ENCODE measurements at places on chromosomes 13 and 19.

GRCh38 chr19:30487178-30487577 lies 115.0 kb downstream of the ZNF536 start:
- DNase-seq, result no peak

GRCh38 chr19:4830332-4830731 lies 1.2 kb downstream of the TICAM1 start:
- no peak for DNase-seq

GRCh38 chr13:51887468-51887867 lies 25.7 kb downstream of the CCDC70 start:
- DNase-seq, result no peak

GRCh38 chr19:7916955-7917266 lies 2.3 kb downstream of the TGFBR3L start:
- no peak for DNase-seq

GRCh38 chr19:17202249-17202648 lies 12.9 kb upstream of the USE1 start:
- peak; percentile 24 for DNase-seq

DNA sequence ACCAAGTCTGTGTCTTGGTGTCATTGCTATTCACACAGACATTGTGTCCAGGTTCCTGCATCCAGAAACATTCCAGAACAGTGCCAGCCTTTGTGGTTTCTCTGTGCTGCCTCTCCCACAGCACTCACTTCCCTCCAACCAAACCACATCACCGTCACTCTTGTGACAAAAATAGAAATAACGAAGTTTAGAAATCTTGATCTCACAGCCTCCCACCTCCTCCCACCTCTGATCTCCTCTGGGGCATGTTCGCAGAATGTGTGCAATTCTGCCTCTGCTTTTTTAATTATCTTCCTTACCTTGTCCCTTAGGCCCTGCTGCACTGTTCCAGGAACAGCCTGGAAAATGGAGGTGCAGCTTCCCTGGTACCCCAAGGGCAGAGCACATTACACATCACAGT lies 8.7 kb upstream of the SERPINE3 start:
- no peak for DNase-seq

GRCh38 chr13:51065372-51066090 lies 45.5 kb downstream of the C13orf42 start:
- DNase-seq, result no peak

DNA sequence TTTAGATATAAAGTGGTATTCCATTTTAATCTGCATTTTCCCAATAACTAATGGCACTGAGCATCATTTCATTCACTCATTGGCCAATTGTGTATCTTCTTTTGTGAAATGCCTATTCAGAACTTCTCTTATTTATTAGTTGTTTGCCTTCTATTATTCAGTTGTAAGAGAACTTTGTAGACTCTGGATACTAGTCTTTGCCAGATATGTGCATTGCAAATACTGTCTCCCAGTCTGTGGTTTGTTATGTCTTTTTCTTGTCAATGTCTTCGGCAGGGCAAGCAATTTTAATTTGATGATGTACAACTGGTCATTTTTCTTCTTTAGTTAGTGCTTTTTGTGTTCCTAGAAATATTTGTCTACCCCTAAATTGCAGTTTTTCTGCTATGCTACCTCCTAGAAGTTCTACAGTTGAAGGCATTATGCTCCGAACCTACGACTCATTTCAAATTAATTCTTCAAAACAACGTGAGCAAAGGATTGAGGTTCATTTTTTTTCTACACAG lies 115.9 kb downstream of the TSHZ3 start:
- DNase-seq, result no peak

- no peak for DNase-seq
Measured at GRCh38 chr19:801861-802497, 4.7 kb downstream of the PTBP1 start.

DNA sequence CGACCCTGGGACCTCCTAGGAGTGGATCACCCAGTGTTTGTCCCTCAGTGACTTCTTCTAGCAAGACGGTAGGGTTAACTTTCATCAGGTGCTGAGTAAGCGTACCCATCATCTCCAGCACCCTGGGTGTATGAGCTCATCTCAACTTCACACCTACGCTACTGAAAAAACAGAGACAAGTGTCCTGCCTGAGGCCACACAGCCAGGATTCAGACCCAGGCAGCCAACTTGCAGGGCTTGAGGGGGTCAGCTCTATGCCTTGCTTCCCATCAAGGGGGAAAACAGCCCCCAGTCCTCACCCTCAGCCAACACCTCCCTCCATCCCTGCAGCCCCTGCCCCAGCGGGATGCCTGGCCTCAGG lies 4.6 kb downstream of the TLE2 start:
- no peak for DNase-seq

DNA sequence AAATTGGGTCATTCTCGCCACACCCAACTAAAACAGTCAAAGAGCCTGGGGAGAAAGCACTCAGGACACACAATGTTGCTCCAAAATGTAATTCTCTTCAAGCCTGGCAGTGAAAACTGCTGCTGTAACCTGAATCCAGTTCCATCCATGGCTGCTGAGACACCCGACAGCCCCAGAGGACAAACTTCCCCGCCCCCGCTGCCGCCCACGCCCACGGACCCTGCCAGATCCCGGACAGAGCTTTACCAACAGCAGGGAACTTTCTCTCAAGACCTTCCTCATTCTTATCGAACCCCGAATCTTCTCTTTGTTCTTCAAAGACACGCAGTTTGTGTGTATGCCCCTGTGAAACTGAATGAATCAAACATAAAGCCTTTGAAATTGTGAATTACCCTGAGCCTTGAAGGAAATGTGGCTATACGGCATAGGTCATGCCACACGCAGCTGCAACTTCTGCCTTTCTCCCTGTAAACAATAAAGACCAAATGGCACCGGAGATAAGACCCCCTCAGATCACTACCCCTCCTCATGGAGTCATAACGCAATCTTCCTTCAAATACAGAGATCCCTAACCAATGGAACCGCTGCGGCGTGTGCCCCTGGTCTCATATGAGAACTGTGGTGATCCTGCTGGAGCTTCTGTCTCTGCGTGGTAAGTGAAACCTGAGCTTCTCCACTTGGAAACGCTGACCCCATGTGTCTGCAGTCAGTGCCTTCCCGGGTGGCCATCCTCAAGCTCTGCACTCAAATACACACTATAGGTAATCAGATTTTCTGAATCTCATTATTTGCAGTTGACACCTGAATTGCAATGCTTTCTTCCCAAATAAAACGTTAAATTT lies 4.8 kb upstream of the LAMP1 start:
- DNase-seq, result peak; percentile 7

- no peak for DNase-seq
Measured at GRCh38 chr19:50567882-50568727, at the start of gene LRRC4B. Gene LRRC4B (minus strand): TSS chr19:50568435. CDS start chr19:50548838, 19,597 bp downstream.

DNA sequence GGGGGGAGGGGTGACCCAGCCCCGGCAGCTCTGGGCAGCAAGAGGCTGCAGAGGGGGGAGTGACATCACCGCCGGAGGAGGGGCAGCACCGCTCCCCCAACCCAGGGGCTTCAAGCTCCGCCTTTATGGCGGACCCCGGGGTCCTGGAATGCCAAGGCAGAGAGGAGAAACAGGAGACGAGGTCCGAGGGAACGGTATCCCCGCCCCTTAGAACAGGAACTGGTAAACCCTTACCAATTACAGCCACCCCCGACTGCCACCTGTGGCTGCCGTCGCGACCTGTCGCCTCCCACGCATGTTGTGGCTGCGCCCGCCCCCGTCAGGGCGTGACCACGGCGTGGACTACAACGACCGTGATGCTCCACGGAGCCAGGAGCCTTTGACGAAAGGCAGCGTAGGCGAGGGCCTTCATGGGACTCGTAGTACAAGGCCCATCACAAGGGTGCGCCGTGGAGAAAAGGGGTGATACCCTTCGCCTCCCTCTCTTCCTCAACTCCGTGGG lies 4.1 kb upstream of the KCNC3 start:
- peak; percentile 92 for DNase-seq

DNA sequence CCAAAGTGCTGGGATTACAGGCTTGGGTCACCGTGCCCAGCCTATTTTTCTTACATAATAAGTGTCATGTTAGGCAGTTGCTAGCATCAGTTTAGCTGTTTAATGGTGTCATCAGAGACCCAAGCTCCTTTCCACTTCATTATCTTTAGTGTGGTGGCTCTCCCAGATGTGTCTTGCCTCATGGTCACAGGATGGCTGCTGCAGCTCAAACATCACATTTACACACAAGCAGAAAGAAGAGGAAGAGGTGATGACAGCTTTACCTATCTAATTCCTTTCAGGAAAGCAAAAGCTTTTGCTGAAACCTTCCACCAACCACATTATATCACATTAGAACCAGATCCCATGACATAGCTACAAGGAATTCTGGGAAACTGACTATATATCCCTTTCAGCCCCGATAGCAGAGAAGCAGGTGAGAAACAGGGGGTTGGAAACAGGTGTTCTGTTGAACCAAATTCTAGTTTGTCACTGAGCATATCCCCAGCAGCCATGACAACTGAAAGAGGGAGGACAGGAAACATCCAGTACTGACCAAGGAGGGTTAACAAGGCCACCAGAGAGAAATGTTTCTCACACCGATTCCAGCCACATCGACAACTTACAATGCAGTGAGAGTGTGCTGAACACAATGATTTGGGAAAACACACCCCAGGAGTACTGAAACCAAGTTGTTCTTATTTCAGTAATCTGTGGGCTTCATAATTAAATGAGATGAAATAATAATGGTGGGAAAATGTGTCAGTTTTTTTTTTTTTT lies 617.0 kb downstream of the UQCRFS1 start:
- no peak for DNase-seq

DNA sequence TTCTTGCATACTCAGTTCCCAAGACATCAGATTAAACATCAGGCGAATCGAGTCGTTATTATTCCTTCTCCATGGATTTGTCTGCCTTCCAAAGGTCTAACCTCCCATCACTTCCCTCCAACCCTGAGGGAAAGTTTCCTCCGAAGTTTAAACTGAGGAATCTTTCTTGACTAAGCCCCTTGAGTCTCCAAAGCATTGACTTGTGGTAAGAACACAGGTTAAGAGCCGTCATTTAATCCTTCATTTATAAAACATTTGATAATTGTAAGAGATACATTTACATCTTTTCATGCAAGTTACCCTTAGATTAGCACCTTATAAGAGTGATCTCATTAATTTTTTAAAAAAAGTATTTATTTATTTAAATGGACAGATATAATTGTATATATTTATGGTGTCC lies at the start of gene OR7A10:
TSS of gene OR7A10 (minus strand) at position 101 of the 400 bp plus-strand sequence. CDS start 7,045 bp downstream, outside the sequence.
- no peak for DNase-seq

DNA sequence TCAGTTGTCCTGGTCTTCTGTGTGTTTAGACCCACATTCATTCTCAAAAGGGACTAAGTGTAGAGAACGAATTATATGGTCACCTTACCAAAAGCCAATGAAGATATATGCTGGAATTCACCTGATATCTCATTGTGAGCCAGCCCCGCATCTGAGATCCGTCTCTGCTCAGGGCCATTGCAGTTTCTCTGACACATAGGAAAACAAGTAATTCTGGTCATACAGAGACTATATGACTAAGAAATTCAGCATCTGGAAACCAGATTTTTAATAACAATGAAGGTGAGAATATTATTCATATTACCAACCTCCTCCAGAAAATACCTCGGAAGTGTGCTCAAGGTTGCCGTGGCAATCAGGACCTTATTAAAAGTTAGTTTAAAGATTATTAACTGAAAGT lies 278.6 kb upstream of the EDNRB start:
- no peak for DNase-seq

- no peak for DNase-seq
Measured at GRCh38 chr19:40815223-40815622, 16.2 kb downstream of the EGLN2 start.

- DNase-seq, result no peak
Measured at GRCh38 chr13:27806744-27807387, 14.6 kb downstream of the GSX1 start.

DNA sequence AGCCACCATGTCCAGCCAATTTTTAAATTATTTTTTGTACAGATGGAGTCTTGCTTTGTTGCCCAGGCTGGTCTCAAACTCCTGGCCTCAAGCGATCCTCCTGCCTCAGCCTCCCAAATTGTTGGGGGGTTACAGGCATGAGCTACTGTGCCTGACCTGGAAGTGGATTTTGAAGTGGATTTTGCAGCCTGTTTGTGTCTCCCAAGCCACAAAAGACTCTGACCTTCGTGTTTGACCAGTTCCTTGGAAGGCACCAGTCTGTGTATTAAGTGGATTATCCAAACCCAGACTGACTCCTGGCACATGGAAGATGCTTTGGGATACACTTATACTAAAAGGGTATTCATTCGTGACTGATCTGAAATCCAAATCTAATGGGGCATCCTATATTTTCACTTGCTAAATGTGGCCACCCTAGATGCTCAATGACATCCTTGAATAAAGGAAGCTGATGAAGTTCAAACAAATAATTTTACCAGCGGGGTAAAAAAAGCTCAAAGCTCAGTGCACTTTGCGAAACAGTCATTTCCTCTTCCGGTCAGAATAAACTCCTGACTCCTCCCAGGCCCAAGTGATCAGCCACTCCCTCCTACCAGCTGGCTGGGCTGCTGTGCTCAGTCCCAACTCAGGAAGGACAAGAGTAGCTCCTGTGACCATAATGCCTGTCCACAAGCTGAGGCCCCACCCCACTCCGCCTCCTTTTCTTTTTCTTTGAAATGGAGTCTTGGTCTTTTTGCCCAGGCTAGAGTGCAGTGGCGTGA lies 32.6 kb upstream of the GATAD2A start:
- DNase-seq, result peak; percentile 71

DNA sequence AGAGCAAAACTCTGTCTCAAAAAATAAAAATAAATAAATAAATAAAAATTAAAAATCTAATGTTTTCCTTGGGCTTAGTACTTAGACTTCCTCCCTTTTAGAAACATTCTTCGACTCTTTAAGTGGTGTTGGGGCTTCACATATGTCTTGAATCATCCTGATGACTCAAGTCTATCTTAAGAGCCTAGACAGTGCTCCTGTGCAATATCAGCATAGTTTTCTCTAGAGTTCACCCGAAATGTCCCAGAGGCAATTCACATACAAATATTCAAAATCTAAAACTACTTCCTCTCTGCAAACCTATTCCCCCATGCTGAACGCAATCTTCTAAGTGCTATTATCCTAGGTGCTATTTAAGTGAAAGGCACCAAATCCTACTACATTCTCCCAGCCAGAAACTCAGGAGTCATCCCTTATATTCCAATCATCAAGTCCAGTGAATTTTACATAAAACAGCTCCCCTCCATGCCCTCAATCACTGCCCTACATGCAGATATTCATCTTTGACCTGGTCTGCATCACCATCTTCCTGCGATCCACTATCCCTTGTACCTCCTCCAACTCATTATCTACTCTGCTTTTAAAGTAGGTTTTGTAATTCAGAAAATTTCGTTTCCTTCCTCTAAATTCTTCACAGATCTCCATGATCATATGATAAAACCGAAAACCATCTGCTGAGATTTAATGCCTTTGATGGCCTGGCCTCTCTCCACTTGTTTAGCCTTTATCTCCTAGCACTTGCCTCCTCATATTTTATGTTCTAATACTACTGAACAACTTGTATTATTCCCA lies 102.7 kb downstream of the ELF1 start:
- DNase-seq, result no peak

DNA sequence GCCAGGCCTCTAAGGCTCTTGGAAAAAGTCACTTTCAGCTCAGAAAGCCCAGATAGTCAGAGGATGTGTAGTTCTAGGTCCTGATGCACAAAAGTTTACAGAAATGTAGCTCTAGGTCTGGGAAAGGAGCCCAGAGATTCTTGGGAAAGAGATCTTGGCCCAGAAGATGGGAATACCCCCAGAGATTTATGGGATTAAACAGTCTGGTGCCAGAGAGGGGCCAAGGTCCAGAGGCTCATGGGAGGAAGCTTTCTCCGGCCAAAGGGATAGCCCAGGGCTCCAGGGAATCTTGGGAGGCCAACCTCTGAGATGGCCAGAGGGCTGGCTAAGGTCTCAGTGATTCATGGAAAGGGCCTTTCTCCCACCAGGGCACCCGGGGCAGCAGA lies 15.2 kb downstream of the BCAT2 start:
- DNase-seq, result no peak

- DNase-seq, result no peak
Measured at GRCh38 chr13:111855191-111855590, 211.8 kb upstream of the SOX1 start.

All from CD4-positive, alpha-beta T cell treated with Interleukin-12 subunit alpha and Interleukin-12 subunit beta, for 1 hour (primary cell).